ENCODE measurements at places on chromosomes 2 and 18. TPM values are rescaled to one million over a fixed set of nuclear protein-coding genes. Genes with fewer than 3 reads are reported as not detected.

DNA sequence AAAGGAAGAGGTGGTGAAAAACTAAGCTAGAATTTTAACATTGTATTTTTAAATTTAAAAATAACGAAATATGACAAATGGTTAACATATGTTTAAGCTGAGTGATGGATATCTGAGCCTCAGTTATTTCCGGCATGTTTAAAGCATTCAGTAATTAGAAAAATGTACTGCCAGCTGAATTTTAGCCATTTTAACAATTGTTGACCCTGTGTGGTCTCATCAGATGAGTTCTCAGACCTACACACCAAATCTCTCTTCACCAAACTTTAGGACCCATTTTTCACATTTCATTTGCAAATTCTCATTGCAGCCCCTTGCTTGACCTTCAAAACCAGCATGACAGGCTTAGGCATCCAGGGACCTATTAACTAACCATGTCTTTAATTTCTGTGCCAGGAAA is 91.5 kb upstream of the RGPD4 start:
- H3K27me3 ChIP-seq, result no peaks in the 10 kb centered on the region
- H3K27ac ChIP-seq, result no peak overlapping the region
- H3K4me1 ChIP-seq, result no peaks in the 10 kb centered on the region
- DNase-seq, result no peak

DNA sequence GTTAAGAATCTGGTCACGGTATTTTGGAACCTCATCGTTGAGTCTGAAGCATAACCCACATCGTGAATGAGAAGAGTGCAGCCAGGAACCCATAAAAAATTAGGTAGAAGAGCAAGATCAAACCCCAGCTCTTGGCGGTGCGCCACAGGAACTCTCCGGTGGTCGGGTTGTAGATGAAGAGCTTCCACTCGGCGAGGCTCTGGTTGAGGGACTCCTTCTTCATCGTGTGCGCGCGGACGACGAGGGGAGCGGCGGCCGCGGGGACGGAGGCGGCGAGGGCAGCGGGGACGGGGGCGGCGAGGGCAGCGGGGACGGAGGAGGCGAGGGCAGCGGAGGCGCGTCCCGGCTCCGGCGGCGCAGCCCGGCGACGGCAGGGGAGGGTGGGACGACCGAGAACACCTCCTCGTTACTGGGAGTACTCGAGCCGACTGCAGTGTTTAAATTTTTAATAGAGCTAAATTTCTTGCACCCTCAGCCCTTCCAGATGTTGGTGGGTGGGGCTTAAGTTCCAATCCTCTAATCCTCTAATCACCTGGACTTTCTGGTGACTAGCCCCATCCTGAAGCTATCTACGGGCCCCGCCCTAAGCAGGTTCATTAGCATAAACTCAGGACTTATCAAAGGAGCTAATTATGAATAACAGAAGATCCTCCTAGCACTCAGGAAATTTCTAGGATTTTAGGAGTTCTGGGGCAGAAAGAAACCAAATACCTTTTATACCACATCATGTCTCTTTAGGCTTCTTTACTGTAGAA is 20.4 kb upstream of the PAPOLG start:
- no peak overlapping the region for H3K4me3 ChIP-seq
- no peak overlapping the region for H3K27ac ChIP-seq
- H3K27me3 ChIP-seq, result no peaks in the 10 kb centered on the region
- no peaks in the 10 kb centered on the region for H3K36me3 ChIP-seq

- no peaks in the 10 kb centered on the region for H3K36me3 ChIP-seq
- no peaks in the 10 kb centered on the region for H3K27me3 ChIP-seq
- peaks cover 2% of the 10 kb centered on the region for H3K4me1 ChIP-seq
- no peak for DNase-seq
Observed at GRCh38 chr2:37180006-37180639, 8.3 kb downstream of the SULT6B1 start.

DNA sequence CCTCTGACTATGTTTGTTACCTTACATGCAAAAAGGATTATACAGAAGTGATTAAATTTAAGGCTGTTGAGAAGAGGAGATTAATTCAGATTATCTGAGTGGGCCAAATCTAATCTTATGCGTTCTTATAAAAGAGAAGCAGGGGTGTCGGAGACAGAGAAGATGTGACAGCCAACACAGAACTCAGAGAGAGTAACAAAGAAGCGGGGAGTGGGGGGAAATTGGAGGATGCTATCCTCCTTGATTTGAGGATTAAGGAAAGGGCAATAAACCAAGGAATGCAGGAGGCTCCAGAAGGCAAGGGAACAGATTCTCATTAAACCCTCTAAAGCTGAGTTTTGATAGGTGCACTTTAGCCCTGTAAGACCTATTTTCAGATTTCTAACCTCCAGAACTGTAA is 291.3 kb upstream of the REG3G start:
- H3K27ac ChIP-seq, result no peak overlapping the region
- H3K4me1 ChIP-seq, result no peaks in the 10 kb centered on the region
- no peak for DNase-seq
- H3K4me3 ChIP-seq, result no peak overlapping the region
- no peaks in the 10 kb centered on the region for H3K27me3 ChIP-seq

- H3K4me1 ChIP-seq, result peaks cover 4% of the 10 kb centered on the region
- no peak for DNase-seq
- H3K4me3 ChIP-seq, result no peak overlapping the region
- H3K27ac ChIP-seq, result no peak overlapping the region
Observed at GRCh38 chr2:215882689-215883088, 130.7 kb downstream of the MREG start.

GRCh38 chr2:236600892-236601291 is 31.3 kb downstream of the ACKR3 start:
- no peak overlapping the region for H3K4me3 ChIP-seq
- no peaks in the 10 kb centered on the region for H3K36me3 ChIP-seq
- H3K4me1 ChIP-seq, result no peaks in the 10 kb centered on the region
- no peaks in the 10 kb centered on the region for H3K27me3 ChIP-seq
- H3K27ac ChIP-seq, result no peak overlapping the region

- H3K27ac ChIP-seq, result no peak overlapping the region
- no peaks in the 10 kb centered on the region for H3K4me1 ChIP-seq
- no peaks in the 10 kb centered on the region for H3K27me3 ChIP-seq
- no peak overlapping the region for H3K4me3 ChIP-seq
- DNase-seq, result no peak
Observed at GRCh38 chr2:52611759-52612158, 1155.8 kb upstream of the CHAC2 start.

- H3K27me3 ChIP-seq, result no peaks in the 10 kb centered on the region
- no peak overlapping the region for H3K4me3 ChIP-seq
- no peak for DNase-seq
- no peaks in the 10 kb centered on the region for H3K36me3 ChIP-seq
- H3K27ac ChIP-seq, result peak overlapping the region; percentile 18
- peaks cover 26% of the 10 kb centered on the region for H3K4me1 ChIP-seq
Observed at GRCh38 chr2:24873619-24874018, 46.4 kb downstream of the ADCY3 start.

- H3K27ac ChIP-seq, result no peak overlapping the region
- H3K4me3 ChIP-seq, result no peak overlapping the region
- no peaks in the 10 kb centered on the region for H3K27me3 ChIP-seq
- no peaks in the 10 kb centered on the region for H3K36me3 ChIP-seq
- H3K4me1 ChIP-seq, result peaks cover 11% of the 10 kb centered on the region
Observed at GRCh38 chr2:238457927-238458324, 31.2 kb downstream of the ASB1 start.

- no peaks in the 10 kb centered on the region for H3K27me3 ChIP-seq
- peak; percentile 43 for DNase-seq
- H3K36me3 ChIP-seq, result no peaks in the 10 kb centered on the region
- no peak overlapping the region for H3K27ac ChIP-seq
- no peak overlapping the region for H3K4me3 ChIP-seq
Observed at GRCh38 chr2:58133395-58133794, 86.8 kb downstream of the VRK2 start.

DNA sequence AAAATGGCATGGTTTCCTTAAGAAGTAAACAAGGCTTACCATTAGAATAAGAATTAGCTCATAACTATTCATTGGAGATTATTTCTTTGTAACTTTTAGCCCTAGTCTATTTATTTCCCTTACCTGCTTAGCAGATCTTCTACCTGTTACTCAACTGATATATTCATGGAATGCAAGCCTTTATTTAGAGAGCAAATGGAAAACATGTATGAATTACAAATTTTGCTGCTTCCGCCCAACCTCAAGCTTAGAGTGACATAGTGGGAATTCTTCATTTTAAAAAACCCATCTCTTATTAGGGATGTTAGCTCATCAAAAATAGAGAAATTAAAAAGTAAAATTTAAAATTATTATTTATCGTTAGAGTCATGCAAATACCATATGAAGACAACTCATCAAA is 110.9 kb downstream of the STRN start:
- H3K27me3 ChIP-seq, result no peaks in the 10 kb centered on the region
- no peak for DNase-seq
- H3K27ac ChIP-seq, result no peak overlapping the region
- no peaks in the 10 kb centered on the region for H3K36me3 ChIP-seq
- H3K4me3 ChIP-seq, result no peak overlapping the region

DNA sequence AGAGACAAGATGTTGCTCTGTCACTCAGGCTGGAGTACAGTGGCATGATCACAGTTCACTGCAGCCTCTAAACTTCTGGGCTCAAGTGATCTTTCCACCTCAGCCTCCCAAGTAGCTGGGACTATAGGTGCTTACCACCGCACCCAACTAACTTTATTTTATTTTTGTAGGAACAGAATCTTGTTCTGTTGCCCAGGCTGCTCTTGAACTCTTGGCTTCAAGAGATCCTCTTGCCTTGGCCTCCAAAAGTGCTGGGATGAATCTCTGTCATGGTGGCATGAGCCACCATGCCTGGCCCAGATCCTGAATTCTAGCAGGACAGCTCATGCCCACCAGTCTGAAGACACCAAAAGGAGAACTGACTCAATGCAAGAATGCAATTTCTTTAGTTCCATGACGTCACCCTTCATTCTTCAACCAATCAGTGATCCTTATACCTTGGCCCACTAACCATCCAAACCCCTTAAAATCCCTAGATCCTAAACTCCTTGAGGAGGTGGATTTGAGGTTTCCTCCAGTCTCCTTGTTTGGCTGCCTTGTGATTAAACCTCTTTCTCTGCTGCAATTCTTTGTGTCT is 25.6 kb upstream of the CXXC1 start:
- no peak for DNase-seq
- no peak overlapping the region for H3K4me3 ChIP-seq
- H3K36me3 ChIP-seq, result no peaks in the 10 kb centered on the region
- H3K27me3 ChIP-seq, result no peaks in the 10 kb centered on the region
- peaks cover 1% of the 10 kb centered on the region for H3K4me1 ChIP-seq
- H3K27ac ChIP-seq, result no peak overlapping the region

SAG gene
- not detected for total RNA-seq

FAM124B gene
- total RNA-seq, result not detected

TDRD15 gene
- not detected for total RNA-seq
